Stimulated activated CD8-positive, alpha-beta memory T cell treated with anti-CD3 and anti-CD28 coated beads, Interleukin-4, amount 100 ng/mL, for 1 hour (primary cell): ENCODE measurements at places on chromosomes 4 and X.

DNA sequence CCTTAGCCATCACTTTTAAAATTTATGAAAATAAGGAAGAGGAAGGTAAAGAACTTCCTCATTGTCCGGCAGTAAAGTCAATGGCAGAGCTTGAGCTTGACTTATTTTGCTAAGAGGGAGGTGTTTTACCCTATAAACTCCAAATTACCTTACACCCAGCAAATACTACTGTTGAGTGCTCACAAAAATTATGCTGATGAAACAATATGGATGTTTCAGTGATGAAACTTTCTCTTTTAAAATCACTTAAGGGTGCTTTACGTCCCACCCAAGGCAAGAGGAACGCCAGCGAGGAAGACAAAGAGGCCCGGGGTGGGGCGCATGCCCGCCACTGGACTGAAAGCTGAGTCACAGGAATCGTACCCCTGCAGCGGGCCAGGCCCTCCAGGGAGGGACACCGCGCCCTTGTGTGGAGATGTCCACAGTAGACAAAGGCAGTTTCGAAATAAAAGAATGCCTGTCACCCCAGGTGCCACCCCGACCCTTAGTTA, 560 bp upstream of the TMSB4X start:
- DNase-seq = no peak

GRCh38 chr4:187782286-187782824, 213.2 kb upstream of the ZFP42 start:
- no peak for DNase-seq

DNA sequence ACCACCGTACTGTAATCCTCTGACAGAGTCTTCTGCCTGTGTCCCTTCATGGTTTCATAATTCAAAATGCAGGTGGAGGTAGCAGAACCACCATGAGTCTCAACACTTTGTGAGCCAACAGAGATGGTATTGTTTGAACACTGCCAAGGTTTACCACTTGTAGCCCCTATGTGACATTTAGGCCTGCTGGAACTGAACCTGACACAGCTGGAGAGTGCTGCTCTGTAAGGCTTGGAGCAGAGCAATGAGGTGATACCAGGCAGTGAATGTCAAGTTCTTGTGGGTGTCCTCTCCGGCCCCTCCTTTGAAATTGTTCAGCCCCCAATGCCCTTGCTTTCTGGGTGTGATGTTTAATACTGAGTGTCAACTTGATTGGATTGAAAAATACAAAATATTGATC, 1042.9 kb downstream of the ARAP2 start:
- no peak for DNase-seq

- DNase-seq = no peak
Observed at GRCh38 chr4:112288455-112288854, 2.8 kb upstream of the TIFA start.

DNA sequence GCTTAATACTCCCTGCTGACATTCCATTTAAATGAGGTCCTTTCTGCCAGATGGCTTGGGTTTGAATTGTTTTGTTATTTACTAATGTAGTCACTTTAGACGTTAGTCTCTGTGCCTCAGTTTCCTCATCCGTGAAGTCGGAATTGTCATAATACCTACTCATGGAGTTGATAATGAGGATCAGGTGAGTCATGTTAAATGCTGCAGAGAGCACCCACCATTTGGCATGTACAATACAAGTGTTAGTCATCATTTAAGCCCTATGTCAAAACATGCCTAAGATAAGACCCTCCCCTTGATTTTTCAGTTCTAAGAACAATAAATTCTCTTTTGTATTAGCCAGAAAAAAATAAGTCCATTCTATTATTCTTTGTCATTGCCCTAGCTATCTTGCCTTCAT, 534.8 kb upstream of the HTR2C start:
- no peak for DNase-seq

GRCh38 chr4:7367864-7368277, 66.9 kb downstream of the PSAPL1 start:
- no peak for DNase-seq
